ENCODE measurements at places on chromosomes 7 and 10.

DNA sequence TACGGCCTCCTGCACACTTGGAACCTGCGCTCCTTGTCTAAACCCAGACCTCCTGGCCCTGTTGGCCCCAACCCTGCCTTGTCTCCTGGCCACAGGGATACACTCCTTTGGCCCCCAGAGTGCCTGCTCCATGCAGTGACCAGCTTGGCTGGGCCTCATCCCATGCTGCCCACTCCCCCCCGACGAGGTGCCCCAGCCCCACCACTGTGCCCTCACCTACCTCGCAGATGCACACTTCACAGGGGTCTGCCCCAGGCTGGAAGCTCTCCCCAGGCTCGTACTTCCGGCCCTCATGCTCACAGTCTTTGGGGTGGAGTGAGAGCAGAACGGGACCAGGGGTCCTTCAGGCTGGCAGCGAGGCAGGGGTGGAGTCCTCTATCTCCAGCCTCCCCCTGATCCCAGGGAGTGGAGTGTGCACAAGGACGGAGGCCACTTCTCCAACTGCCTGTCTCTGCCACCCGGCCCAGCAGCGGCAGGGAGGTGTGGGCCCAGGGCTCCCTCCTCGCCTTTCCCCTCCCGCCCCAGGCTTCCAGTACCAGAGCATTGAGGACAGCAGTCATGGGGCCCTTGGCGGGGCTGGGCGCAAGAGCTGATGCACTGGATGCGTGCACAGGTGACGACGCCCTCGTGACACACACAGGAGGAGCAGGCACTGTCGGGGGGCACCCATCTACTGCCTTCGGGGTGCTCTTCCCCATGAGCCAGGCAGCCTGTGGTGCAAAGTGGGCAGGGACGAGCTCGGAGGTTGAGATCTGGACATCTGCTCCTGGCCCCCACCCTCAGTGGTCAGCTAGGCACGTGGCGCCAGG, 22.1 kb downstream of the ATP6V1F start:
- no peak for DNase-seq

DNA sequence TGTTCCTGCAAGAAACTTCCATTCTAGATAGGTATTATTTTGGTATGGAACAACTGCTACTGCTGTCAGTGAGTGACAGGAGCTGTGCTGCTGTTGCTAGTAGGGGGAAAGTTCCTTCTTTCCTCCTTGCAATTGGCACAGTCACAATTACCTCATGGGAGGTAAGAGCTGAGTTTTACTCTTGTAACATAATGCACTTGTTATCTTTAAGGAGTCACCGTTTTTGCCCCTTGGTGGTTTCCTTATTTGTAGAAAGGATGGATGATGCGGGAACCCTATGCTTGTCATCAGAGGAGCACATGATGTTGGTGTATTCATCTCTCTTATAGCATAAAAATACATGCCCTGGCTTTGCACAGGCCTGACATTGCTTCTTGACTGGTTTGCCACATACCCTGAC, 234.7 kb upstream of the NPY start:
- DNase-seq, result no peak

DNA sequence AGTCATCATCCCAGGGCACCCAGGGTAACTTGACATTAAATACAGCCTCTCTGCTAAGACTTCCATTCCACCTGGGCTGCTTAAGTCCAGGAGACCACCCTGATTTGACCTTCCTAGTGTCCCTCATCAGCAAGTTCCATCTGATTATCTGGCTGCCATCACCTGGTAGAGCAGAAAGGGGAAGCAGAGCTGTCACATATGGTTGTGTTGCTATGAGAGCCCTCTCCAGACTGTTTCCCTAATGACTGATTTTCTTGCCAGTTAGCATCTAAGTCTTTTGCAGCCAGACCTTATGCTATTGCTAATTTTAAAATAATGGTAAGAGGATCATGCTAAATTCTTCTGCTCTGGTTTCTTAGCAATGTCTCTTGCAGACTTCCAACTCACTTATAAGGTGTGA, 38.7 kb downstream of the KCNH2 start:
- no peak for DNase-seq

GRCh38 chr10:70847659-70848360, 32.1 kb downstream of the SGPL1 start:
- no peak for DNase-seq

- no peak for DNase-seq
Observed at GRCh38 chr7:128076796-128077271, 45.6 kb upstream of the LRRC4 start.

- DNase-seq, result no peak
Observed at GRCh38 chr7:115701141-115701540, 329.4 kb downstream of the TFEC start.

DNA sequence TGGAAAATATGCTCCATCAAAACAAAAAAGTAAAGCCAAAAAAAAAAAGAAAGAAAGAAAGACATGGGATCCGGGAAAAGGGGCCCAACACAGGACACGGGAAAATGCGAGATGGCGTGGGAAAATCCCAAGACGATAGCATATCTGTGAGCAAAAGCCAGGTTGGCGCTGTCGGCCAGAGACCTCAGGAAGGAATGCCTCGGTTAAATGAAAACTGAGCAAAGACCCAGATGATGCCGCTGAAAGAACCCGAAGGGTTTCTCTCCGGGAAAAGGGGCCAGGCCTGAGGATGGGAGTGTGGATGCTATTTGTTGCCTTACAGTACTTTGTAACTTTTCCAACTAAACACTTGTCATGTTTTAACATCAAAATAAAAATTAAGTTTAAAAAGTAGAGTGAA, 49.5 kb upstream of the PPP2R2D start:
- DNase-seq, result no peak

GRCh38 chr7:123771256-123771655, 22.5 kb upstream of the WASL start:
- no peak for DNase-seq

DNA sequence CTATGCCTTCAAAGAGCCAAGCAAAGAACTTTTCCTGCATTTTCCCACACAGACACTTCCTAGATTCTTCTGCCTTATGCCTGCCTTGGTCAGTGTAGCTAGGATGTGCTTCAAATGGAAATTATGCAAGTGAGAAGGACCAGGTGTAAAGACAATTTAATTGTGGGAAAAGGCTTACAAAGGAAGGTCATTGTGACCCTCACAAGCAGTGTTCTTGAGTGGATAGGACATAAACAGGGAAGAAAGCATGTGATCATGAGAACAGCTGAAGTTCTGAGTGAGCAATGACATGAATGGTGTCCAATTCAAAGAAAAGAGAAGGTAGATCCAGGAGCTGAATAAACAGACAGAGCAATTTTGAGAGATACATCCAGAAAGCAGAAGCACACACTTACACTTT, 1.3 kb upstream of the PIP start:
- no peak for DNase-seq

DNA sequence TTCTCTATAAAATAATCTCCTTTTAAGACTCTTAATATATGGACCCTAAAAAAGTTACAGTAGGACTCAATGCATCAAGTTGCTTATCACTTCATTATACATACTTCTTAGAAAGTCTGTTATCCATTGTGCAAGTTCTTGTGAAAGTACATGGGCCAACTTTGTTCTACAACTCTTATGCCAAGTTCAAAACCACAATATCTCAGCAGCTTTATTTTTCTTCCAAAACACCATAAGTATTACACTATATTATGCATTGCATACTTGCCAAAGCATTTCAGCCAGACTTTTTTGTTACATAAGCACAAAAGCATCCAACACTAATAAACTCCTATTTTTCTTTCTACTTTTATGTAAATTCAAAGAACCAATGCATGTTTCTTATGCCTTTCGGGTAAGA, 94.4 kb downstream of the AHR start:
- DNase-seq, result no peak

DNA sequence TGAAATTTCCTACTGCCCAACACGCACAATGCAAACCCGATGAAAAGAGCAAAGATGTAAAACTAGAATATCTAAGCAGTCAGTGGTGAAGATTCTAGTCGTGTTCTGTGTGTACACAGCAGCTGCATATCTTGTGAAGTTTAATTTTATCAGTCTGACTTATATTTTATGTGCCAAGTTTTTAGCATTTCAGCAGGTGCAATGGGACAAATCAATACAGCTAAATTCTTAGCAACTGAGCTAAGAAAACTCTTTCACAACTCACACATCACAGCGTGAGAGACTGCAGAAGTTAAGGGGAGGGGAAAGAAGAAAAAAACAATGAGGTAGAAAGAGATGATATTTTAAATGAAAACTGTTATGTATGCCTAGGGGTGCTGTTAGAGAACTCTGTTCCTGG, 164.9 kb upstream of the NEBL start:
- no peak for DNase-seq

DNA sequence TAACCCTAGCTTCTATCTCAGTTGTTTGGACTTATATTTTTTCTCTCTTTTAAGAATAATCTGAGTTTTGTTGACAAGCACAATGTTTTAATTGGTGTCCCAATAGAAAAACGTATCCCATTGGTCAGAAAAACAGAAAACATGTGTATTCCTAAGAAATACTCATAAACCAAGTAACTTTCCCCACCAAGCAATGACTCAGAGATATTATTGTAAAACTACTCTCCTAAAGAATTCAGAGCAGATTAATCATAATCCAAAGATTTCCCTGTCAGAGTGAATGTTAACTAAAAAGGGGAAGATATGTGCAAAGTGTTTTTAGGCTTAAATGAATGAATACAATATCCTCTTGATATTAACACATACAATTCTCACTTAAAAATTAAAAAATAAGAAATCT, 29.4 kb upstream of the MBL2 start:
- no peak for DNase-seq

GRCh38 chr7:123692471-123692877, 36.8 kb downstream of the LMOD2 start:
- DNase-seq, result no peak

DNA sequence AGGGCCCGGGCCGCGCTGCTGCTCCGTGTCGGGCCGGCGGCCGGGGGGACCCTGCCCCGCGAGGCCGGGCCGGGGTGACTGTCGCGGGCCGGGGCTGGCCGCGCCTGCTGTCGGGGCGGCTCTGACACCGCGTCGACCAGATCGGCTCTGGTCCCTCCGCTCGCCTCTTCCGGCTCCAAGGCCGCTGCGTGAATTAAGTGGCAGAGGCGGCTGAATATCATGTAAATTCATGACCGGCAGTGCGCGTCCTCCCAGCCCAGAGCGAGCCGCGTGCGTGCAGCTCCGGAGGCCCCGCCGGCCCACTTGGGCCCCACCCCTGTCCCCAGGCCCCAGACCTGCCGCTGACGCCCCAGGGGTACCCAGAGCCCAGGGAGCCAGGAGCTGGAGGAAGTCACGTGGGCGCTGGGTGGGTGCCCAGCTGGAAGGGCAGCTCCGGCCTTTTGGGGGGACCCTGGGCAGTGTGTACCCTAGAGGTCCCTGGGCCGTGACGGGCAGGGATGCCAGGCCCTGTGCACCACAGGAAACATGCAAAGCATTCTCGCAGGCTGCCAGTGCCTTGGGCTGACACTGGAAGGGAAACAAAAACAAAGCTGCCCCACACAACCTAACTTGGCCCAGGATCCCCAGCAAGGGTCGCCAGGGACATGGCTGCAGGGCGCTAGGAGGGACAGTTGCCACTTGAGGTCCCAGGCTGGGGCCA, 584.0 kb upstream of the MKI67 start:
- DNase-seq, result no peak

DNA sequence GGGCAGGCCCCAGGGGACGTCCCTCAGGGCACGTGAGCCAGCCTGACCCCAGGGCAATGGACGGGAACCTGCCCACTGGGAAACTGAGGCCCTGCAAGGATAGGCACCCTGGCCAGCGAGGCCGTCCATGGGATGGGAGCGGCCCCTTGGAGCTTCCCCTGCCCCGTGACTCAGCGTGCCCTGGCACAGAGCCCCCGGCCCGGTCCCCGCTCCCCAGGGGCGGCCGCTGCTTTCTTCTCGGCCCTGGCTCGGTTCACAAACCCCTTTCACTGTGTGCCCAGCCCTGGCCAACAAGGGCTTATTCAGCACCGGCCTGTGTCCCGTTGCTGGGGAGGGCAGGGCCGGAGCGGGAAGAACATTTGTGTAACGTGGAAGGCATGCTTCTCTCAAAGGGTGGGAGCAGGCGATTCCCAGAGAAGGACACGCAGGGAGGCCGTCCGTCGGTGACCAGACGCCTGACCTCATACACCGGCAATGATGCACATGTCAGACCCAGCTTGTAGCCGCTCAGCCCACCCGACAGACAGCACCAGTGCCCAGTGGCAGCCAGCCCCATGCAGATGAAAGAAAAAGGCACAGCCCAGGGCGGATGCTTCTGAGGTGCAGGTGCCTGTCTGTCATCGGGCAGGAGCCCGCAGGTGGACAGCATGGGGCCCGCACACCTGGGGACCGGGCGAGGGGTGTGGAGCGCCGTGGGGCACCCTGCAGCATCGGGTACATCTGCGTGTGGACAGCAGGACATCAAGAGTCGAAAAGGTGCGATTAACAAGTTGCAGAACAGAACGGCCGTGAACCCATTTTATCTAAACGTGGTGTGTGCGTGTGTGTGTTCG, 94.5 kb downstream of the PDGFA start:
- no peak for DNase-seq

- DNase-seq, result no peak
Observed at GRCh38 chr7:156554488-156554887, 86.1 kb upstream of the RNF32 start.

GRCh38 chr7:102292813-102293798, 6.4 kb downstream of the SH2B2 start:
- no peak for DNase-seq

GRCh38 chr10:30070001-30070685, 10.8 kb upstream of the JCAD start:
- no peak for DNase-seq

- no peak for DNase-seq
Observed at GRCh38 chr7:17617380-17617779, 318.9 kb downstream of the AHR start.

All from stimulated activated CD4-positive, alpha-beta T cell treated with anti-CD3 and anti-CD28 coated beads, Interleukin-1b, Interleukin-23, amount 100 ng/mL, for 1 hour (primary cell).